Activated T-cell treated with anti-CD3 and anti-CD28 coated beads, Interleukin-2, amount 50 U/mL, for 1 hour (primary cell): ENCODE measurements at places on chromosomes 5 and 9.

DNA sequence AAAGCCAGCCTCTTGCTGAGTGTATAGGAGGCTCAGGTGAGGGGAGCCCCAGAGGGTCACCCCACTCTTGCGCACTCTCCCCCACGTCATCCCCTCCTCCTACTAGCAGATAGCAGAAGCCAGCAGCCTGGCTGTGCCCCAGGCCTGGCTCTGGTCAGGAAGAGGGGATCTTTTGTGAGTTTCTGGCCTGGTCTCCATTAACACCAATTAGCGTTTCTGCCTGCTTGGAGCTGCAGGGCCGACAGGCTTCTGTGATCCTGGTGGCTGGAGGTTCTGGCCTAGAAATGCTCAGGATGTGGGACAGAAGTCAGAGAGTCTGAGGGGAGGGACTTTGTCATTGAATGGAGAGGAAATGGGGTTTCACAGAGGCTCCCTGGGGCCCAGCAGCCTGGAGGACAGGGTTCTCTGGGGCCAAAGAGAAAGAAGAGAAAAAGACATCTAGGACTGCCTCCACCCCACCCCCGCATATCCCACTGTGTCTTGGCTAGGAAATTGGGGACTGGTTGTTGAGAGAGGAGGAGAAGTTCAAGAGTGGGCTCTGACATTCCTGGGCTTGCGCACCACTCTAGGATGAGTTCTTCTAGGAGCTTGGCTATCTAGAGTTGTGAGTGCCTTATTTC, 47.5 kb upstream of the ARAP3 start:
- no peak for DNase-seq

GRCh38 chr5:179336126-179336870, 9.0 kb downstream of the ADAMTS2 start:
- no peak for DNase-seq

DNA sequence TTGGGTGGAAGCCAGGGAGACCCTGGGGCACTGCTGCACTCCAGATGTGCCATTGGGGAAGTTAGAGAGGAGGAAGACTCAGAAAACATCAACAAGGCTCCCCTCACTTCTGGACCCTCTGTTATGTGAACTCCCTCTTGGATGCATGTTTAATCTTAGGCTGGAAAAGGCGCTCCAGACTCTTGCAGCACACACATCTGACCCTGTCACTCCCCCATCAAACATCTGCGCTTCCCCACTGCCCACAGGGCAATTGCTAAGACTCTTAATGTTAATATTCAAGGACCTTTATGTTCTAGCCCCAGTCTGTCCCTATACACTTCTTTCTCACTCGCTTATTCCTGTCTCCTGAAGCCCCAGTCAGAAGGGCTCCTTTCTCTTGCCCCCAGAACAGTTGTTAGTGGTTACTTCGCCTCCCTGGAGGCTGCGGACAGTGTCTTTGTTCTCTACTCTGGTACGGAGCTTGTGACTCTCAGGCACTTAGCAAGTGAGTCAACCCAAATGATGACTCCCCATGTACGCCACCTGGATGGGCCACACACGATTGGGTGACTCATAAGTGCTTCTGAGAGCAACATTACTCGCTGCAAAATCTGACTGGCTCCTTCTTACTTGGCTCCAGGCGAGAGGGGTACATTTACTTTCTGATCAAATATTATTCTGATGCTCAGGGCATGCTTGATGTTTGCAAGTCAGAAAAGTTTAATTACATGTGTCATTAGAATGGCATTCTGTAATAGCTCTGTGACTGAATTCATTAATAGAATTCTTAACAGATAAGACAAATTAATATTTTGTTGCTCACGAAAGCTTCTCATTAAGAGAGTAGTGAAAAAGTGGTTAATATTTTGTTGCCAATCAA, 193.6 kb downstream of the HSPA4 start:
- DNase-seq: no peak

DNA sequence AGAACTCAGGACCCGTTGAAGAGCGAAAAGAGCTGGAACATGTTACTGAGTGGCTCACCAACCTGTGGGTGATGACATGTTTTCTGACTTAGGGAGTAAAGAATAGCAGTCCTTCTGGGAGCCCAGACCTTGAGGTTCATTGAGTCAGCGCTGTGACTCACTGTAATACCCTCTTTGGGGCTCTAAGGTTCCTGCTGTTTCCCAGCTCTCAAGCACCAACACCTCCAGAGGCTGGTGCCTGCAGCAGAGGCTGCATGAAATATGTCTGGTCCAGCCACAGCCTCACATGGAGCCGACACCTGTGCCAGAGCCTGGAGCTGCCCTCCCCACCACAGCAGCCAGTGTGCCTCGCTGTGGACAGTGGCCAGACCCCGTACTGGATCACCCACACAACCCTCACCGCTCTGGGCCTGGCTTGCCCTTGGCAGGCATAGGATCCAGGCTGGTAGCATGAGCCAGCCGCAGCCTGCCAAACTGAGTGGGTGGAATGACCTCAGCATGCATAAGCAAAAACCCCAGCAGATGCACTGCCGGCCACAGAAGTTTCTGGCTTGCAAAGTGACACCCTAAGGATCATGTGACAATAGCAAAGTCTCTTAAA, 143.5 kb upstream of the MRPS30 start:
- no peak for DNase-seq

- DNase-seq: no peak
Measured at GRCh38 chr5:173882632-173883031, 5.5 kb upstream of the CPEB4 start.

GRCh38 chr9:94157050-94157801, 73.0 kb downstream of the PTPDC1 start:
- DNase-seq: no peak

DNA sequence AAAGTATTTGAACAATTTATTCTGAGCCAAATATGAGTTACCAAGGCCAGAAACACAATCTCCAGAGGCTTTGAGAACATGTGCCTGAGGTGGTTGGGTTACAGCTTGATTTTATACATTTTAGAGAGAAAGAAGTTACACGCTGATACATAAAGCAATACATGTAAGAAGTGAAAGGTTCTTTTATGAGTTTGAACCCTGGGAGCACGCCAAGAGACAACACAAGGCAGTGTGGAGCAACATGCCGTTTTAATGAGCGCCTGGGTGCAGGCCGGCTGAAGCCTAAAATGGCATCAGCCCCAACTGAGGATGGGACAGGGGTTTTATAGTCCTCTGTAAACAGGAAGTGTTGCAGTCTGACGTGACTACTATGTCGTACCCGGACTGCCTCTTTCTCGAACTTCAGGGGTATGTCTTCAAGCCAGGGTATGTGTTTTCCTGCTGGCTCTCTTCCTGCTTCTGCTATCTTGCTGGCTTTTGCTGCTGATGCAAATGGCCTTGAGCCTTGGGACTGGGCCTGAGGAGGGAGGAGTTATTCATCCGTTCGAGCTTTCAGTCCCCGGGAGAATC, 193.7 kb downstream of the CYLC2 start:
- DNase-seq: no peak

DNA sequence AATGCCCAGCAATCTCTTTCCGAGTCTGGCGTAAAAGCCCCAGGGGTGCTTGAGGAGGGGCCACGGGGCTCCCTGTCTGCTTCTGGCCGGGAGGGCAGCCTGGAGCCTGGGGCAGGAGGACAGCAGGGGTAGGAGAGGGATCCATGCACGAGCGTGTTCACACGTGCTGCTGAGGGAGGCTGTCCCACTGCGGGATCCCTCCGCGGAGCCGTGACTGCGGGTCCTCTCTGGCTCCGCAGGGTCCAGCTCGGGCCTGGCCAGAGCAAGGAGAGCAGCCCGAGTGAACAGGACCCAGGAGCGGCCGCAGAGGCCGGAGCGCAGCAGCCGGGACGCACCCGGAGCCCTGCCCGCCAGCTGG, 78.4 kb downstream of the ZNF354C start:
- DNase-seq: no peak

DNA sequence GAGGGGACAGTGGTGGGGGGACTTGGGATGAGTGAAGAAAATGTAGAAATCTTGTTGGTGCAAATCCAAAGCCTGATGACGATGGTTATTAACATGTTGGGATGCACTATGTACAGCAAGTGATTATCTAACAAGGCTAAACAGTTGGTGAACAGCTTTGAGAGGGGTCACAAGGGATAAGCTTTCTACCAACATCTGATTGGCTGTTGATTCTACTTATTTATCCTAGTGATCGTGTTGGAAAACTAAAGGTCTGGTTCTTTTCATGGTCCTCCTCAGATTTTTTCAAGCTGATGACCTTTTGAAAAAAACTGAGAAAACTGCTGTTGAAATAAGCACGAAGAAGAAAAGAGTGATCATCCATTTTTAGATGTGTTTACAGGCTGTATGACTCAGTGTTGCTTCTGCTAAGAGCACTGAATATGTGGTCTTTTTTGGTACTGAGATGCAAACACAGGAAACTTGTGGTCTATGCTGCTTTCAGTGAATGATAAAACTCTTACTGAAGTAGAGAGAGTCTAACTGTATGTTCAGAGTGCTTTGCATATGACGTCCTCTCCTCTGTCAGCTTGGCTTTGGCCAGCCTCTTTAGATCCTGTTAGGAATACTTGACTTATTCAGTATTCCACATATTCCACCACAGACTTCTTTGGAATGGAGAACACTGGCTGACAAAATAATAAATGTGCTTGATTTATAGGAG, 174.8 kb downstream of the SLF1 start:
- no peak for DNase-seq

DNA sequence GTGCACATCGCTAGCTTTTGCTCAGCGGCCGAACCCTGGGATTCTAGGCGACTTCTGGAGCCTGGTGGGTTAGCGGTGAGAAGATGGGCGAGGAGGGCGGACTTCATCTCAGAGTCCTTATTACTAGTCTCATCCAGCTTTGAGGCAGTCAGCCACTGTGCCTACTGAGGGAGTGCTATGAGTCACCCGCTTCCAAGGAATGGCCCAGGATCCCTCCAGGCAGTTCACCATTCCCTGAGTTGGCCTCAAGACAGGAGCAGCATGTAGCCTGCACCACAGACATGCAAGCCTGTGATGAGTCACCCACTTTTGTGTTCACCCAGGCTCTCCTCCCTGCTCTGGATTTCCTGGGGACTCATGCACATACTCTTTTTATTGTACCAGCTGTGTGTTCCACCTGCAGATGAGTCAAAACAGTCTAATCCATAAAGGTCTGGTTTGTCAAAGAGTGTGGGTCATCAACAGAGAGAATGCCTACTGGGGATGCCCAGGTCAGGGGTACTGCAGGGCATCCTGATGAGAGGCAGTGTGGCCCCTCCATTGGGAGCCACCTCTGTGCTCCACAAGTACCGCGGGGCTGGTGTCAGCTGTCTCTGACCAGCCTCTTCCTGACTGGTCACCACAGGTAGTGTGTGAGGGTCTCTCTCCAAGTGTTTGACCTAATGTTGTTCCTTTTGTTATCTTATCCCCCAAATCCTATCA, 20.2 kb downstream of the SLC22A5 start:
- DNase-seq: no peak

GRCh38 chr5:73654819-73655318, 28.9 kb downstream of the ARHGEF28 start:
- DNase-seq: no peak

- no peak for DNase-seq
Measured at GRCh38 chr5:17315710-17316221, 98.3 kb downstream of the BASP1 start.

DNA sequence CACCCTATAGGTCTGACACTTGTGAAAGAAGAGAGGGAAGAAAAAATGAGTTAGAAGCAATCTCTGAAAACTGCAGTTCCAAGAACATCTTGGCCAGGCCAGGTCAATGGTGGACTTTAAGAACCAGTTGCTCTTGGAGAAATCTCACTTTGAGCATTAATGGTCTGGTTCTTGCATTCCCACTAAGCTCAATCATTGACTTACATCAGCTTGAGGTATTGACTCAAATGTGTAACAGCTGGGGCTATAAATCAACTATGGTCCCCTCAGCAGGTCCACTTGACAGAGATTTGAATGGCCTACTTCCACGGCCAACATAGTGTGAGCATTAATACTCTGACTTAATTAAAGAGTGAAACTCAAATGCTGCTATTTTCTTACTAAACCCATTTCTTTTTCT, 357.8 kb upstream of the RGMB start:
- no peak for DNase-seq

GRCh38 chr5:148683651-148684050, 29.3 kb upstream of the HTR4 start:
- no peak for DNase-seq

DNA sequence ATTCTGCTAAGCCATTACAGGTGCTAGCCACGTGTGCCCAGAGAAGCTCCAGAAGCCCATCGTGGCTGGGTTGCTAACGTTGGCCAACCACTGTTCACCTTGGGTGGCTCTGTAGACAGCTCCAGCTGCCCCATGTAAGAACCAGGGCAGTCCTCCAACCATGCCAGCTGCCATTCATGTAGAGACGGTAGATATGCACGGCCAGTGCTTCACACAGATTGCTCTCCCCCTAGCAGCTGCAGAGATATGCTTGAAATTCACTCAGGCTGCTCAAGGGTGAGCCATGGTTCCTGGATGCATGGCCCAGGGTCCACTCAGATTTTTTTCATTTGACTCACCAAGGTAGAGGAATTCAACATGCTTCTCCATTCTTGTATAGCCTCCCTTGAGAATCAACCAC, 31.0 kb downstream of the GADD45G start:
- no peak for DNase-seq

- no peak for DNase-seq
Measured at GRCh38 chr5:94992325-94992724, 292.6 kb downstream of the MCTP1 start.

- DNase-seq: no peak
Measured at GRCh38 chr9:133071484-133072150, 9.8 kb downstream of the CEL start.

GRCh38 chr5:68170826-68171558, 44.6 kb upstream of the PIK3R1 start:
- DNase-seq: no peak

DNA sequence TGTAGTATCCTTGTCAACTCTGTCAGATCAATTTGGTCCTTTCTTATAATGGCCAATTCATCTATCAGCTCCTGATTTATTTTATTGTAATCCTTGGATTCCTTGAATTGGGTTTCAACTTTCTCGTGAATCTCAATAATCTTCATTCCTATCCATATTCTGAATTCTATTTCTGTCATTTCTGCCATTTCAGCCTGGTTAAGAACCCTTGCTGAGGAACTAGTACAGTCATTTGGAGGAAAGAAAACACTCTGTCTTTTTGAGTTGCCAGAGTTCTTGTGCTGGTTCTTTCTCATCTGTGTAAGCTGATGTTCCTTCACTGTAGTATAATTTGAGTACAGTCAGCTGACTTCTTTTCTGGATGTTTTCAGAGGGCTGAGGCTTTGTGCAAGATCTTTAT, 84.5 kb downstream of the CETN3 start:
- DNase-seq: no peak

- DNase-seq: no peak
Measured at GRCh38 chr9:95128177-95128524, 189.4 kb downstream of the FANCC start.

GRCh38 chr5:112548246-112548881, 129.3 kb upstream of the EPB41L4A start:
- no peak for DNase-seq

GRCh38 chr9:94864862-94865509, 138.5 kb downstream of the AOPEP start:
- no peak for DNase-seq

DNA sequence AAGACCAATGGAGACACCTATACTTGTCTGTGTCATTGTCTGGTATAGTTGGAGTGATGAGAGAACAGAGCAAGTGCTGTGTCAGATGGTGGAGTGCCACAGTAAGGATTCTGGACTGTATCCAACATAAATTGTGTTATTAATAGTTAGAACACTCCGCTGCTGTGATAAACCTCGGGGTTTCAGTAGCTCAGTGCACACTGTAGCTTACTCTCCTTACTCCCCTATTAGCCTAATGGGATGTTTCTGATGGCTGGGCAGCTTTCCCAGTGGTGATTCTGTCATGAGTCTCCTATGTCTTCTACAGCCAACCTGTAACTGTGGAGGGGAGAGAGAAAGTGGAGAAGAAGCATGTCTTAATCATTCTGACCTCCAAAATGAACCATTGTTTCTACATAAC, 127.6 kb upstream of the PTCH1 start:
- DNase-seq: no peak

GRCh38 chr9:135480071-135480939, 723 bp downstream of the PPP1R26 start:
- peak; percentile 41 for DNase-seq
